ENCODE measurements at places on chromosomes 6 and 20.

DNA sequence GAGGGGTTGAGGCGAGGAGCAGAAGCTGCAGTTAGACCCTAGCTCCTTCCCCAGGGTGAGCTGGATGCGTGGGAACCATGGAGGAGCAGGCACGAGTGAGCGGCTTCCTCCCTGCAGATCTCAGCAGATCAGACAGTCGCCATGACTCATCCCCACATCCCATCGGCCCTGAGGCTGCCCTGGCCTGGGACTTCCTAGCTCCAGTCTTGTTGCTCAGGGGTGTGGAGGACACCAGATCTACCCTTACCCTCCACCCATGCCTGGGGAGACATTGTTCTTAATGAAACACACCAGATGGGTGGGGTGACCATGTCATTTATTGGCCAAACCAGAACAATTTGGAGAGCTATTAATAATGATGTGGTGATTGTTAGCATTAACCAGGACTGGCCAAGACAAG, 36.3 kb upstream of the TGM2 start:
- DNase-seq: peak; percentile 62

DNA sequence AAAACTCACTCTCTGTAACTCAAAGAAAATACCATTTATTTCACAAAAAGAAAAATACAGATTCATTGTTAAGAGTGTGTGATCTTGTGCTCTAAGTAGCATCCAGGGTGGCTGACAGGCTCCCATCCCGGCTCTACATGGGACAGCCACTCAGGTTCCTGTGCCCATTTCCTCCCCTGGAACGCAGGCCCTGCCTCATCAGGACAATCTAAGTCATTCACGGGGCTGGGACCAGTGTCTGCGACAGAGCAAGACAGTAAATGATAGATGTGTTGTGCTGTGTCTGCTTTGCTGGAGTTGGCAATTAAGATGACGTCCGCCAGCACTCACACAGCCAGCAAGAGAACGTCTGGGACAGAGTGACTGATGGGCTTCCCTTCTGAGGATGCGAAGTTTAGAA, 6.9 kb upstream of the FAM209A start:
- no peak for DNase-seq

- no peak for DNase-seq
Measured at GRCh38 chr20:667351-668034, 8.1 kb downstream of the SCRT2 start.

GRCh38 chr20:45080867-45081624, 19.9 kb downstream of the KCNS1 start:
- DNase-seq: no peak

- no peak for DNase-seq
Measured at GRCh38 chr6:35164277-35164676, 23.1 kb upstream of the TCP11 start.

DNA sequence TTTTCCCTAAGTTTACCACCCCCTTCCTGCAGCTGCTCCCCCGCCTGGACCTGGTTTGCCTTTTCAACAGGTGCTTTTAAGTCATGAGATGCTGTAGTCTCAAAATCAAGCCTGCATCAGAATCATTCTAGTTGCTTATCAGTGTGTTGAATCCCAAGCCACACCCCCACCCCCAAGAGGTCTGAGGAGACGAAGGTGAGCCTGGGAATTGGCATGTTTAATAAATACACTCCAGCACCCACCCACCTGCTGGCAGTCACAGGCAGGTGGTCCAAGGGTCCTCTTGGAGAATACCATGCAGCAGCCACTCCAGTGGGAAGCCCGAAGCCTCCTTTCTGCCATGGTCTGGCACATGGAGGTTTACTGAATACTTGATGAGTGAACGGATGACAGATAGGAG, 1.1 kb upstream of the ADIG start:
- no peak for DNase-seq

GRCh38 chr6:87054143-87054833, 40.6 kb downstream of the CGA start:
- DNase-seq: no peak

- no peak for DNase-seq
Measured at GRCh38 chr6:12271997-12272396, 18.2 kb upstream of the EDN1 start.

GRCh38 chr6:109475625-109476024, 7.4 kb downstream of the ZBTB24 start:
- DNase-seq: no peak

- DNase-seq: no peak
Measured at GRCh38 chr20:20740541-20740940, 28.1 kb upstream of the RALGAPA2 start.

DNA sequence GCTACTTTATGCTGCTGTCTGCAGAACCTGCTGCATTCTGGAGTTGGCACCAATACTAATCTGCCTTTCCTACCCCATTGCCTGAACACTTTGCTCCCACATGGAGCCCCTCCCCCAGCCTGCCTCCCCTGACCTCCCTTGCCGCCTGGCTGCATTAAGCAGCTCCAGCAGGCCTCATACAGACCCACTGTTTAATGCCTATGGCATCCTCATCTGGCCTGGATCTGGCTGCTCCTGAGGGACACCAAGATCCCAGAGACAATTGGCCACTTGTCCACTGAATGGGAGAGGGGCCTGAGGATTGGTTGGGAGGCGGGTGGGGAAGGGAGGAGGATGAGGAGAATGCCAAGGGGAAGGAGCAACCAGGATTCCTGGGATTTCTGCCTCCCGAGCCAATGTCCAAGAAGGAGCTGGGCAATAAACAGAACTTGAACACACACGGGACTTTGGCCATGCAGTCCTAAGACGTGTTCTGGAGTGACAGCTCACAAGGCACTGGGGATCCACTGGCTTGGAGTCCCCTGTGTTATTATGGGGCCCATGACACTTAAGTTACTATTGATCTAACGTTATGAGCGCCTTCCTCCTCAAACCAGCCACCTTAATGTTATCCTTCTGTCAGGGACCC, 10.4 kb upstream of the KCNK5 start:
- no peak for DNase-seq

DNA sequence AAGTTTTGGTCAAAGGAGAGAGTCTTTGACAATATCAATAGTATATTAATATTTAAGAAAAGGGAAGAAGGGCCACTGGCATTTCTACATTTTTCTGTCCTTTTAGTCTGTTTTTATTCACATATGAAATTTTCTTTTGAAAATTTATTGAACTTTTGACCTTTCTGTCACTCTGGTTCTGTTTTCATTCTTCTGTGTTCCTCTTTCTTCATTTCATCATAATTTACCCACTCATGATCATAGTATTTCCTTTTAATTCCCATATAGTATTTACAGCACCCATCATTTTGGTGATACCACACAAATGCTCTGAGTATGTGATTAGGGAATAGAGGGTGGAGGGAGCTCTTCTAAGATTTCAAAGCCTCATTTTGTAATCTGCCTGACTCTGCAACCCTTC, 142.8 kb downstream of the GJA1 start:
- DNase-seq: no peak

GRCh38 chr6:158850807-158851115, 31.6 kb upstream of the EZR start:
- DNase-seq: no peak

DNA sequence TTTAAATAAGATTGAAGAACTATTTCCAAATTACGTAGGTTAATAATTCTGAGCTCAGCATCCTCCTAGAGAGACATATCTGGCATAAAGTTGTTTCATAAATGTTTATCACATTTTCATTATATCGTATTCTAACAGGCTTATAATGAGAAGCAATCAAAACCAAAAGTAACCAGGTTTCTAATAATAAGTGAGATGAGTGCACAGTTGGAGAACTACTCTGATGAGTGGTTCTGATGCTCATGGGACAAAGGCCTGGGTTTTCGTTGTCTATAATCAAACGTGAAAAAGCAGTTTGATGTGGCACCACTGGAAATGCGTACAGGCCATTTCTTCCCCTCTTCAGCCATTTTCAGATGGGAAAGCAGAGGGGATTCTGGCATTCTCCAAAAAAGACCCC, 4.7 kb upstream of the SERPINB6 start:
- DNase-seq: no peak

DNA sequence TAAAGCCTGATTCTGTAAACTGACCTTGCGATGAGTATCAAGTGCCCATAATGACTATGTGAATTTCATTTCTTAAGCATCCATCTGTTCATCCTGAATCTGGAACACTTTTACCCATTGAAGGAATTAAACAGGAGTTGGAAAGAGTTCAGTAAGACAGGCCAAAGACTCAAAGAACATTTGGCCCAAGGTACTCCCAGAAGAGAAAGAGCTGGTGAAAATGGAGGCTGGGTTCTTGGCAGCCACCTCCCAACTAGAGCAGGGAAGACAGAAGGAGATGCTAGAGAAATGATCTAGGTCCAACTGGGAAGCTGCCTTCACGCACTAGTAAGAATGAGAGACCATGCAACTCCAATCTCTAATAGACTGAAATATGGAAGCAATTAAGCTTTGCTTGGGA, 290.8 kb upstream of the RNF24 start:
- DNase-seq: no peak

DNA sequence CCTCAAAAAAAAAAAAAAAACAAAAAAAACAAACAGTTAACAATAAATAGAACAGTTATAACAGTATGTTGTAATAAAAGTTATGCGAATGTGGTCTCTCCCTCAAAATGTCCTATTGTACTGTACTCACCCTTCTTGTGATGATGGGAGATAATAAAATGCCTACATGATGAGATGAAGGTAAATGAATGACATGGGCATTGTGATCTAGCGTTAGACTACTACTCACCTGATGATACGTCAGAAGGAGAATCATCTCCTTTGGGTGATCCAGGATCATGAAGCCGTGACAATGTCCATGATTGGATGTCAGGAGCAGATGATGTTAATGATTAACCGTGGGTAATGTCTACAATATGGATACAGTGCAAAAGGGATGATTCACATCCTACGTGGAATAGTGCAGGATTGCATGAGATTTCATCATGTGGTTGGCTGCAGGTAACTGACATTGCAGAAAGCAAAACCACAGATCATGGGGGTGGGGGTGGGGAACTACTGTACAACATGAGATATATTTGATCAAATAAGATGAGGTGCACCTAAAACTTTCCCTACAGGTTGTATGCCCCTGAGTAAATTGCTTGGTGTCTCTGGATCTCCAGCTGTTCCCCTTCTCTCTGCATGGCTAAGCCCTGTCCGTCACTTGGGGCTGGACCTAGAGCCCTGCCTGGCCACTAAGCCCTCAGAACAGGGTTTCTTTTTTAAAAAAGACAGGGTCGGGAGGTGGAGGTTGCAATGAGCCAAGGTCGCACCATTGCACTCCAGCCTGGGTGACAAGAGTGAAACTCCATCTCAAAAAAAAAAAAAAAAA, 6.2 kb upstream of the RBCK1 start:
- DNase-seq: peak; percentile 100

DNA sequence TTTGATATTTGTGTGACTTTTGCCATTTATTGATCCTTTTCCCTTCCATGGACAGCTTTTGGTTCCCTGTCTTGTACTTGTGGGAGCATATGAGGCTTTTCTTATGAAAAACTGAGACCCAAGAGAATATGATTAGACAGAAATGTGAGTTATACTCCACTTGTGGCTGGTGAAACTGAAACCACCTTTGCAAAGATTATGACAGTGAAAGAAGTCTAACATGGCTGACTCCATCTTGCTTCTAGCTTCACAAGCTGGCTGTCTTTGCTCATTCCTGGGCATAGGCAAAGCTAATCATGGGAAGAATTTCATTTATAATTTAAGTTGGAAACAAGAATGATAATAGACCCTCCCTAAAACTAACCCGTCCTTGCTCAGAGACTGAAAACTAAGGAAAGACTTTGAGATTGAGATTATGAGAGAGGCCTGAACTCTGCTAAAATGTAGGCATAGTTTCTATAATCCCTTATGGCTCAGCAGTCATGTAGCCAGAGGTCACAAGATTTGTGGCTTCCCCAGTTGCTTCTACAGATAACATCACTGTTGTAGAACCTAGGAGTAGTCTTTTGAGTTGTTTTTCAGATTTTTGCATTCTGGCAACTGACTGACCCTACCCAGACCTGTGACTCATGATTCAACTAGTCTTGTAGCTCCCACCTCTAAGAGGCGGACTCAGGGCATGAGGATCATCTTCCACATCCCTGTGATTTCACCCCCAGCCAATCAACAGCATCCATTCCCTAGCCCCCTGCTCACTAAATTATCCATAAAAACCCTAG, 50.9 kb upstream of the CD2AP start:
- DNase-seq: no peak

GRCh38 chr6:142416179-142416578, 114.4 kb downstream of the ADGRG6 start:
- peak; percentile 30 for DNase-seq

- DNase-seq: no peak
Measured at GRCh38 chr20:18011951-18012645, 43.3 kb downstream of the MGME1 start.

- no peak for DNase-seq
Measured at GRCh38 chr6:139361211-139361610, 13.2 kb downstream of the CITED2 start.

GRCh38 chr6:91167846-91168245, 581.0 kb upstream of the MAP3K7 start:
- DNase-seq: peak; percentile 8

DNA sequence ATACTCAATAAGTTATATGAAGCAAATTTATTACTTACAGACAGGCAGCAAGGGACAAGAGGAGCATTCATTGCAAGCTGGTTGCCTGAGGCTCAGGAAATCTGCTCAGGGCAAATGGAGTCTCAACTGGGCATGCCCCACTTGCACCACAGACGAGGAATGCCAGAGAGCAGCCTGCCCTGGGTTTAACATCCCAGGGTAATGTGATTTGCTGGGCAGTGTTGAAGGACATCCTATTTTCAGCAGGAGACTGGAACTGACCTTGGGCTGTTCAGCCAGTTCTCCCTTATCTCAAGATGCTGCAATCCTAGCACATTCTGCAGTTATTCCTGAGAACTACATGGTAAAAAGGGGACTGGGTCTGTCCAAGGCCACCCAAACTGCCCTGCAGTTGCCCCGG, 3.8 kb upstream of the ENTPD6 start:
- no peak for DNase-seq

DNA sequence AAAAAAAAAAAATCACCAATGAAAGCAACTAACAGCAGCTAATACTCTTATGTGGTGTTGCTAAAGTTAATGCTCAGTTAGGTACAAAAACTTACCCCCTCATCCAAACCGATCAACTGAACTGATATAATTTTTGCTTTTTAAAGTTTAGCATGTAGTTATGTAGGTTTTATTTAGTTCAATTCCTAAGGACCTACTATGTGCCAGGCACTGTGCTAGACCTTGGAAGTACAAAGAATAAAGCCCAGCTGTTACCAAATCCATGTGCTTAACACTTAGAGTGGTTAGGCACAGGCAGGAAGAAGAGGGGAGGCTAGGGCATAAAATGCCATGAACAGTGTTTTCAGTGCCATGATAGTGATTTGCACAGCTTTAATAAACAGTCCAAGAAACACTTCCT, 85.1 kb downstream of the PDSS2 start:
- DNase-seq: no peak

GRCh38 chr6:70166088-70166958, 136.6 kb downstream of the COL9A1 start:
- peak; percentile 39 for DNase-seq

DNA sequence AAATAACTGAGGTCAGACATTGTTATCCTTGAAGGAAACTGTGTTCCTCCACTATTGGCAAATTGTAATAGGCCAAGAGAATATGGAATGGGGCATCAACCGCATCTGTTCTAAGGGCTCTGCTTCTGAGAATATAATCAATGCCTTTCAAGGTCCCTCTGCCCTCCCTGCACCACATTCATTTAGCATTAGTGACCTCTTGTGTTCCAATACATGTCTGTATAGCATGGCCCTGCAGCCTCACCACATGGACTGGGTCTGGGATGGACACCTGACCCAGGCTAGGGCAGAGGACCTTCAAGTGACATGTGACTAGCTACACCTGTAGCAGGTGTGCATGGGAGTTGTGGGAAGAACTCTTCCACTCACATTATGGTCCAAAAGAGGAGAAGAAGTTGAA, 14.2 kb downstream of the BTN3A1 start:
- DNase-seq: no peak
